ENCODE measurements at places on chromosomes 2 and 18.

- peak; percentile 46 for DNase-seq
These were observed 43.2 kb downstream of the CCDC138 start for GRCh38 chr2:108829578-108830310.

GRCh38 chr2:175097297-175097696 is 70.7 kb downstream of the ATF2 start:
- no peak for DNase-seq

- DNase-seq = no peak
These were observed 61.0 kb downstream of the TBC1D8 start for GRCh38 chr2:101089942-101090799.

DNA sequence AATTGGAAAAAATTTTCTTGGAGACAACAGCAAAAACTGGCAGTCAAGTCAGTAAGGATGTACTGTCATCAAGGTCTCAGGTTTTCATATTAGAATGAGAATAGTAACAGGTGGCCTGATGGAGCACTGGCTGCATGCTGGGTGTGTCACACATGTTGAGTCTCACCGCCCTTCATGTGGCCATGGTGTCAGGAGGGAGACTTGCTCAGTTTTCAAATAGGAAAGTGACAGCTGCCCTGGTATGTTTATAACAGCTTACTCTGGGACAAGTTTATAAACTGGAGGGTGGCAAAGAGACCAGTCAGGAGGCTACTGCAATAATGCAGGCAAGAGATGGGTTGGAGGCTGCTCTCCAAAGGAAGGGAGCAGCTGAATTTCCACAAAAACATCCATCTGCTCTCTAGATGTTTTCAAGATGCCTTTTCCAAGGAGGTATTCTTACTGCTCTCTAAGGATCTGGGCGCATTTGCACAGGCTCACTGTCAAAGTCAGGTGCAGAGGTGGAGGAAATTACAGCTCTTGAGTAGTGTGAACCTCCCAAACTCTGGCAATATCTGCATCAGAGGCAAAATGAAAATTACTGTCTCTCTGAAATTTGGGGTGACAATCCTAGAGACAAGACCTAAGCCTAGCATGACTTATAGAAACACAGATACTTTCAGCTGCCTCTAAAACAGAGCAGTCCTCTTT is 321.9 kb upstream of the RAB12 start:
- no peak for DNase-seq

- DNase-seq = no peak
These were observed 64.2 kb upstream of the OTOF start for GRCh38 chr2:26542194-26542455.

DNA sequence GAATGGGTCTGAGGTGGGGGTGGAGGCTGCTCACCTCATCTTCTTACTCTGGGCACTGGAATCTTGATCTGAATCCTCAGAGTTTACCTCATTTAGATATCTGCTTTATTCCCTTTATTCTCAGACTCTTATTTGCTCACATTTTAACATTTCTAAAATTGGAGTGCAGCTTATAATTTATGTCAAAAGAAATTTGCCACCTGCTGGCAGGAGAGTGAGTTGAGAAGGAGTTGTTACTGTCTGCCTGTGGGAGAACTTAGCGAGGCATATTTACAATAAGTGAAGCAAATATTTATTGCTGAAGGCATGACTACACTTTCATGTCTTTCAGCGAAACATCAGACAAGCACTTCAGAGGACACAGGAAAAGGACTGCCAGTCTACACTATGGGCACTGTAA is 16.4 kb upstream of the KIAA2012 start:
- DNase-seq = peak; percentile 31
